Vagina (tissue), 2 donors: ENCODE measurements at places on chromosomes 12 and 14.

GRCh38 chr12:119461636-119462214, 127.2 kb downstream of the CCDC60 start:
- no peak for DNase-seq

DNA sequence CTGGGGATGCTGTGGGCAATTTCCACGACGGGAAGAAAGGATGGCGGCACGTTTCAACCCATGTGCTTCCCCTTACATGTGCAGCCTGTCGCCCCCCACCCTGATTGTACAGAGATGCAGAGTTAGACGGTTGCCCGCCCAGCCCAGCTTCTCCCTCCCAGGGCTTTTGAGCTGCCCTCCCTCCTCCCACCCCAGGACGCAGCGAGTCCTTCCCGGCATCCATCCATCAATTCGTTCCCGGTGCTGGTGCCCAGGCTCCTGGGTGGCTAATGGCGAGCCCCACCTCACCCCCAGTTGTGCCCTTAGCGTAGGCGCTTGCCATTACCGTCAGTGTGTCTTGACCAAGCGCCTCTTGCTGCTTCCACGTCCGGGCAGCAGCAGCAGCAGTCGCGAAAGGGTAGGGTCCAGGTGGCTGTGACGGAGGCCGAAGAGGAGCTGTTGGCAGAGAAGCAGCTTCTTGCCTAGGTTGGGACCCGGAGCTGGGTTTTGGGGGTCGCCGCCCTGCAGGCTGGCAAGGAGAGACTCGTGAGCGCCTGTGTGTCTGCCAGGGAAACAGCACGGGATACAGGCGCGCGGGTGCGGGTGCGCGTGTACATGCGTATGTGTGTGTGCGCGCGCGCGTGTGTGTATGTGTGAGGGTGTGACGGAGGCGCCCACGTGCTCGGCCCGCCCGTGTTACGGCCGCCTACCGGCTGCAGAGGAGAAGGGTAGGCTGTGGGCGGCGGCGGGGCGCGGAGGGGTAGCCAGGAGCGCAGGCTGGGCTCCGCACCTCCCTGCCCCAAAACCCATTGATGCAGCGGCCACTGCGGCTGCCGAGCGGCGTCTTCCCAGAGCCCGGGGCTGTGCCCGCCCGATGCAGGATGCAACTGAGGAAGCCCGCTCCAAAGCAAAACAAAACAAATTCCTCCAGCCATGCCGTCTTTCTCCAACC, at the start of gene SLC6A15:
Gene SLC6A15 (minus strand): TSS at position 602 of the 931 bp plus-strand sequence. CDS start 20,679 bp downstream, outside the sequence.
- peak; percentile 92 for DNase-seq

- no peak for DNase-seq
Measured at GRCh38 chr14:90460136-90460535, 63.3 kb downstream of the CALM1 start.

- no peak for DNase-seq
Measured at GRCh38 chr12:121787063-121788025, 6.1 kb downstream of the RHOF start.

DNA sequence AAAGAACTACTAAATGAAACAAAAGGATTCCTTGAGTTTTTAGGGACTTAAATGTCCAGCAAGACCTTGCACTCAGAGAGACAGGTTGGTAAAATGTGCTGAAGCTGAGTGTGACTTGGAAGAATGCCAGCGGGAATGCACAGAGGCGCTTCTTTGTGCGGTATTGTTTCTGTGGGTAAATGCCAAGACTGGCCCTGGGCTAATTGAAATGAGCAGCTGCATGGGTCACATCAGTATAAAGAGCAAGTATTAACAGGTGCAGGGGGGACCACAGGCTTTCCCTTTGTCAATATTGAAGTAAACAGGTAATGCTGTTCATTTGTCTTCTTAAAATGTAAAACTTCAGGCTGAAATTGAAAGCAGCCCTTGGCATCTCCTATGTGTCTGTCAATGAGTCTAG, 74.3 kb downstream of the LMO3 start:
- no peak for DNase-seq

DNA sequence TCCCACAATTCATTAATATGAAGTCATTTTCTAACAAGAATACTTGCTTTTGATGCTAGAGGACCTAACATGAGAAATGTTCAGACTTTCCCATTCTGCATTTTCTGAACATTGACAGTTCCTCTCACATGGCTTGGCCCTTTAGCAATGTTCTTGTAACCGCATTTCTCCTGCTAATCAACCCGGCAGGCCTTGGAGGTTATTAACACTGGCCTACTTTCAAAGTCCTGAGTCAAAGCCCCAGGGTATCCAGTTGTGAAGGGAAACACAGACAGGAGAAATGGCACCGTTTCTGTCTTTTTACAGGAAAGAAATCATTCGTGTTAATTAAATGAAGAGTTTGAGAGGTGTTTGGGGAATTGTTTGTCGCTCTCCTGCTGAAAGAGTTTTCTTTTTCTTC, 446.5 kb upstream of the MIS18BP1 start:
- DNase-seq = no peak

- DNase-seq = no peak
Measured at GRCh38 chr12:19302100-19302640, 137.1 kb upstream of the AEBP2 start.

DNA sequence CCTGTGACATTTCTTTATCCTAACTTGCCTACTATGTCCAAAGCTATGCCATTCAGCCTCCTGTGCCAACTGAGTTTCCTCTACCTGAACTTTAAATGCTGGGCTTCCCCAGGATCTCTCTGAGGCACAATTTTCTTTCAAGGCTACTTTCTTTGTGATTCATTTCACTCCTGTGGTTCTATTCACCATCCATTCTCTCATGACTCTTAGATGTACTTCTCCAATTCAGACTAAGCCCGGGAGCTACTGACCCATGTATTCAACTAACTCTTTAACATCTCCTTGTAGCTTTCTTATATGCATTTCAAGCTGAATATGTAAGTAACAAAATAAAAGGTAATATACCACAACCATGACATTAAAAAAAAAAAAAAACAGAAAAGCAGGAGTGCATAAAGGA, 738.9 kb upstream of the USP15 start:
- DNase-seq = no peak

DNA sequence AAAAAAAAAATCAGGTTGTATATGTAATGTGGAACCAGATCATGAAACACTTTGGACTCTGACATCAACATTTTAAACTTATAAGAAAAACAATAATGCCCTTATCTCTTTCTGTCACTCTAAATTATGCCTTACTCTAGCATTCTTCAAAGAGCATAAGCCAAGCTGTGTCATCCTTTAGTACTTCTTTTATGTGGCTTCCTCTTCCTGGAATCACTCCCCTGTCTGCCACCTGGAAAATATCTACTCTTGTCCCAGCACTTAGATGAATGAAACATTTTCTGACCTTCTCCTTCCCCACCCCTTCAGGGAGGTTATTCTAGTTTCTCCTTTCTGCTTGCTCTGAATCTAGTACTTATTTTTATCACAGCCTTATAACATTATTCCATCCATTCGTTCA, 101.2 kb downstream of the CNTN1 start:
- no peak for DNase-seq

DNA sequence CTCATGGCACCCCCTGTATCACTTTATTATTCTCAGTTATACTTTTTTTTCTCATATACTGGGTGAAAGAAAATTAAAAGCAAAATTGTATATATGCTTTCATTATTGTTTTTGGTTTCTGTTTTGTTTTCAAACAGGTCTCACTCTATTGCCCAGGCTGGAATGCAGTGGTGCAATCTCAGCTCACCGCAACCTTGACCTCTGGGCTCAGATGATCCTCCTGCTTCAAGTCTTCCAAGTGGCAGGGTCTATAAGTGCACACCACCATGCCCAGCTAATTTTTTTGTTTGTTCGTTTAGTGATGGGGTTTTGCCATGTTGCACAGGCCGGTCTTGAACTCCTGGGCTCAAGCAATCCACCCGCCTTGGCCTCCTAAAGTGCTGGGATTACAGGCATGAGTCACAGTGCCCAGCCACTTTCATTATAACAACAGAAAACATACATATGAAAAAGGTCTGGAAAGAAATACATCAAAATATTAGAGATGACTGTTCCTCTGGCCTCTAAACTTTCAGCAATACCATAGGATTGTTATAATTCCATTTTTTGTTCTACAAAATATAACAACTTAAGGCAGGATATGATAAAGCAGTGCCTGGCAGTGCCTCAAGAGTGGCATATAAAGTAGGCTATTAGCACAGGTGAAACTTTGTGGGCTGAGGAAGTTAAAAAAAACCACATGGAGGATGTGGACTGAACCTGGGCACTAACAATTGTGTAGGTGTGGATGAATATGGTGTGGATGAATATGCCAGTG, 5.8 kb upstream of the NTN4 start:
- DNase-seq = no peak

DNA sequence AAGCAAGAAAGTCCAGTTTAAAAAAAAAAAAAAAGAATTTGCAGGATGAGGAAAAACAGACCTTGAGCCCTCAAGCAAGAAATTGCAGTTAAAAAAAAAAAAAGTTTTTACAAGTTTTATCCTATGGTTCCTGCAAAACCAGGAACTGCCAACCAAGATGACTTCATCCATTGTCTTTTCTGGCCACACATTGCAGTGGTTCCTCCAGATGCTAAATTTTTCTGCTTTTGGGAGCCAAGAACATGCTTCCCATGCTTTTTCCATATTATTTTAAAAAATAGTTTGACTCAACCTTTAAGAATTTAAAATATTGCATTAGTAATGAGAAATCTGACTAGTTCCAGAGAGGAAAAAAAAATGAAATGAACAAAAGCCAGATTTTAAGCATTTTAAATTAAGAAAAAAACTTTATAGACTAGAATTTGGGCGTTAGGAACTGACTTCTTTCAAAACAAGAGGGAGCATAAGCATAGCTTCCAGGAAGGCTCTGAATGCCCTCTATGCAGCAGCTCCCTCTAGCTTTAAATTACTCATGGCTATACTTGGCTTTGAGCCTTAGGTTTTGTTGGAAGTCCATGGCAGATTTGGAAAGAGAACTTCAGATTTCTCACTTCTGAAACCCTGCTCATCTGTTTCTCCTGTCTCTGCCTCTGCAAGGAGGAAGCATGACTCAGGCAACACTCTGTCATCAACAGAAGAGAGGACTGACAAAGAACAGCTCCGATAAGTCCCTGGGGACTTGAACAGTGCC, 124.5 kb downstream of the GPR65 start:
- DNase-seq = no peak

- DNase-seq = no peak
Measured at GRCh38 chr14:43754838-43755237, 752.2 kb downstream of the FSCB start.

GRCh38 chr14:69214393-69214792, 23.1 kb downstream of the EXD2 start:
- no peak for DNase-seq

DNA sequence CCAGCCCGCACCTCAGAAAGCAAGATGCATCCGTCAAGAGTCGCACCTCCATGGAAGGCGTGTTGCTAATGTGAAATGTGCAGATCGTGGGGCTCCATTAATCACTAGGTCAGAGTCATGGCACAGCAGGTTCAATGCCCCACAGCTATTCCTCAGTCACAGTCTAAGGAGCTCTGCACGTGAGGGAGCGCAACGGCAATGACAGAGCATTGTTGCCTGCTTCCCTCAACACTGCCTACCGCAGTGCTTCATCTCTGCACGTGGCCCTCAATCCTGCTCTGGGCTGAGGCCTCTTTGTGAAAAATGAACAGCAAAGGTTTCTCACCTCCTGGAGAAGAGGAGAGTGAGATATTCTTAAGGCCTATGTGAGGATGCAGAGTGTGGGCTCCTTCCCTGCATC, 995.2 kb upstream of the TMEM132C start:
- DNase-seq = no peak

- DNase-seq = no peak
Measured at GRCh38 chr14:76546426-76547221, 170.7 kb downstream of the ESRRB start.

DNA sequence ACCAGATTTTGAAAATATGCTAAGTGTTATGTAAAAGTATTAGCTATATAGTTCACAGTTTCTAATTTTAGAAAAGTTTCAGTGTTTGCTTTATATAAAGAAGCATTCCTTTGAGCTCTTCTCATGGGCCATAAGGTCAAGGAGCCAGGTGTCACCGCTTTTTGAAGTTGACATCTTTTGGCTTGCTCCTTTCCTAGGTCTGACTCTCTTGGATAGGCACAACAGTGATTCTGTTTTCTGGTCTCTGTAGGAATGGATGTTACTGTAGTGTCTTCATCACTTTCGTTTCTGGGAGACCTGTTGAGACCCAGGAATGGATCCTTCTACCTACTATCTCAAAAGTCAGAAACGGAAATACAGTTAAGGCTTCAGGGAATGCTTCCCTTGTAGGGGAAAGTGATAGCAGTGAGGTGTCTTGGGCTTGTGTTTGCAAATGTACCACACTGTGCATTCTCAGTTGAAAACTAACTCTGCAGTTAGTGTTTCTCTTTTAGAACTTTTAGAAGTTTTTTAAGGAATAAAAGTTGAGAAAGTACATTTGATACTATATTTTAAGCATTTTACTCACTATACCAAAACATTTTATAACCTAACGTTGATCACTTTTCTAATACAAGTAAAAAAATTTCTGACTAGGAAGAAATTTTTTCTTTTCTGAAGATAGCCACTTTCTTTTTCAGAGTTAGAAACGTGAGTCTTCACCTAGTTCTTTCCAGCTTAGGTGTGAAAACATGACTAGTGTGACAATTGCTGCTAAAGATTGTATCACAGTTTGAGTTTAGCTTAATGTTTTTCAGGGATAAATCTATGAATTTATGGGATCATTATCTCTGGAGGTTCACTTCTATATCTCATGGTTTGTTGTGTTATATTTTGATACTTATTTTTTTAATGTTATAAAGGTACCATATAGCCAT, 20.8 kb downstream of the VRK1 start:
- DNase-seq = no peak

- DNase-seq = no peak
Measured at GRCh38 chr12:28234444-28234843, 44.2 kb downstream of the CCDC91 start.

DNA sequence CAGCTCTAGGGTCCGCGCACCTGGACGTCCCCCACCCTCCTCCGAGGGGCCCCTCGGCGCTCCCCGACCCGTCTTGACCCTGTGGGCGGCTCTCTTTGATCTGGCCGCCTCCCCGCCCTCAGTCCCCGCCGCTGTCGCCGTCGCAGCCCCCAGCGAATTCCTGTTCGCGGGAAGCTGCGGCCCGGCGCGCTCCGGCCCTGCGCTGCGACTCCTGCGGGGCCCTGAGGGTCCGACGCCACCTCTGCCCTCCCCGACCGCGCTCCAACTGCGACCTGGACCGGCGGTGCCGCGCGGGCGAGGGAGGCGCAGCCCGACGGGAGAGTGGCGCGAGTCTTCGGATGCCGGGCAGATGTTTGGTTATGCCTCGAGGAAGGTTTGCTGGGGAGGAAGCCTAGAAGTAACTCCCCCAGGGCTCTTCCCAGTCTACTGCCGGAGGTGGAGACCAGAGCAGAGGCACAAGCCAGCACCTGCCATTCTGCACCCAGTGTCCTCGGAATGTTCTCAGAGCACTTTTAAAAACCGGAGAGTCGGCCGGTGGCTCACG, 440 bp upstream of the ISM2 start:
- DNase-seq = no peak

- DNase-seq = no peak
Measured at GRCh38 chr12:66309606-66310005, 7.3 kb downstream of the HELB start.

GRCh38 chr14:73368616-73369015, 89.7 kb downstream of the NUMB start:
- DNase-seq = no peak

- no peak for DNase-seq
Measured at GRCh38 chr12:45406988-45407850, 191.3 kb downstream of the ANO6 start.

GRCh38 chr12:110936367-110937103, 16.2 kb upstream of the MYL2 start:
- no peak for DNase-seq

GRCh38 chr14:87579036-87579435, 413.9 kb downstream of the GALC start:
- DNase-seq = no peak
